Activated gamma-delta T cell treated with Interleukin-2 at 50 U/mL for 16 hours (primary cell): ENCODE measurements at places on chromosomes 11 and 22.

DNA sequence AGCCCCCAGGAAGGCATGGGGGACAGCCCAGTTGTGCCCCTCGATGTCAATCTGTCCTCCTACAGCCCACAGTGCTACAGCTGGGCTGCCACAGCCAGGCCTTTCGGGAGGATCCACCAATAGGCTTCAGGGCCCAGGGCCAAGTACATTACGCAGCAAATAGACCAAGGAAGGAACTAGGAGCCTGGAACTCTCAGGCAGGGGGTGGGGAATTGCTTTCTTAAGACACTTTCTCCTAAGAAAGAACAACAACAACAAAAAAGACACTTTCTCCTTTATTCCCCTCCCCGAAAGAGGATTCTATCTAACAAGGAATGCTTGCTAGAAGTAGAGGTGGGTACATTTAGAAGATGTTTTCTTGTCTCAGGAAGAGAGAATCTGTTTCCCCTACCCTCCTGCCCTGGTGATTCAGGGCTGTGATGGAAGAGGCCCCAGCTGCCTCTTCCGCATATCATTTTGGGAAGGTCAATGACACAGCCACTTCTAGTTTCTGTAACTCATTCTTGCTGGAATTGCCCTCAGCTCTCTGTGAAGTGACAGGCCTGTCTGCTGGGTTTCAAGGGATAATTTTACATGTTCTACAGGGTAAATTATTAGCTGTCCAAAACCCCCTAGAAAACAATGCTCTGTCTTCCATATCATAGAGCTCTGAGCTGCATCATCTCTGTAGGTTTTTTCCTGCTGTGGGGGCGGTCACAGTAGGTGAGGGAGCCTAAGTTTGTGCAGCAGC is 6.0 kb upstream of the MALAT1 start:
- DNase-seq = no peak

DNA sequence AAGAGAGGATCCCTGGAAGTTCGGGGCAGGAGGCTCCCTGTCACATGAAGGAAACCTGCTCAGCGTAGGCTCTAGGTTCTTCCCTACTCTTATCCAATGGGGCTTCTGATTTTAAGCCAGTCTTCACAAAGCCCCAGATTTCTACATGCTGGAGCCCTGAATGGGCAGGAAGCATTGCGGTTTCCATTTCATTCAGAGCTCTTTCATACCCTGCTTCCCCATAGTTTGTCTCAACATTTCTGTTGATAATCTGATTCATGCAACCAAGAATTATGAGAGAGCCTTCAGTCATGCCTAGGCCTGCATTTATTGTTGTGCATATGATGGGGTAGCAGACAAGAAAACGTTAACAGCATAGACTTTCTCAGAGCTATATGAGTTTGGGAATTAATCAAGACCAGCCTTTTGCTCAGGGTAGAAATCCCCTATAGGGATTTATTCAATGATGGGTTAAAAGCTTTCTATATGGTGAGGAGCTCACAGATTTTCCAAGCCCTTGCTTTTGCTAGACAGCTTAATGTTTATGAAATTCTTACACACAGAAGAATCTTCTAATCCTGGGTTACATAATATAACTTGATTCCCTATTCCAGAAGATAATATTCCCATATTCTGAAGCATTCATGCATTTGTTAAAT is 15.9 kb downstream of the OR51B4 start:
- DNase-seq = no peak

DNA sequence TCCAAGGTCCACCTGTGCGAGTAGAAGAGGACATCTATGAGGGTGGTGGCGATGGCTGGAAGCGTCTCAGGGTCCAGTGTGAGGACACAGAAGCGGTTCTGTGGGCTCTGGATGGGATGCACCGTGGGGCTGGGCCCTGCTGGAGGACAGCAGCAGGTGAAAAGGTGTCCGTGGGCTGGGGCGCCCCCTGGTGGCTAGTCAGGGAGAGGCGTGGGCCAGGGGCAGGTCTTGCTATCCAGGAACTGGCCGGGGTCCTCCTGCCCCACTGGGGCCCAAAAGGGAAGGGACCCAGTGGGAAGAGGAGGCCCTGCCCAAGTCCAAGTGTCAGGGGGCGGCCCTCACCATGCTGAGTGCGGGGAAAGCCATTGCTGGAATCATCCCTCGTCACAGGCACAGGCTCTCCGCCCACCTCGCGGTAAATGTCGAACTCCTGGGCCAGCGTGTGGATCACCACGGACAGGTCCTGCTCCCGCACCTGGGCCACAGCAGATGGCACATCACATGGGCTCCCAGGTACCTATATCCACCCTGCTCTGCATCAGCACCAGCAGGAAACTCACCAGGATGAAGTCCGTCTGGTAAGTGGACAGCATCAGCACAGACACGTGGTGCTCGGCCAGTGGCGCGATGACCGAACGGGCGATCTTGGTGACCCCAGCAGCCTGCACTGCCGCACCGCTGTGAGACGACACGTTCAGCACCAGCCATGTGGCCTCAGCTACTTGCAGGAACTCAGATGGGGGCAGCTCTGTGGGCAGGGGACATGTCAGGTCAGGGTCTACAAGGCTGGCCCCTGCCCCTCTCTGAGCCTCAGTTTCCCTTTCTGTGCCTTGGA is 2.3 kb downstream of the CASTOR1 start:
- DNase-seq = peak; percentile 88

GRCh38 chr22:40138866-40139265 is 38.9 kb upstream of the TNRC6B start:
- no peak for DNase-seq

DNA sequence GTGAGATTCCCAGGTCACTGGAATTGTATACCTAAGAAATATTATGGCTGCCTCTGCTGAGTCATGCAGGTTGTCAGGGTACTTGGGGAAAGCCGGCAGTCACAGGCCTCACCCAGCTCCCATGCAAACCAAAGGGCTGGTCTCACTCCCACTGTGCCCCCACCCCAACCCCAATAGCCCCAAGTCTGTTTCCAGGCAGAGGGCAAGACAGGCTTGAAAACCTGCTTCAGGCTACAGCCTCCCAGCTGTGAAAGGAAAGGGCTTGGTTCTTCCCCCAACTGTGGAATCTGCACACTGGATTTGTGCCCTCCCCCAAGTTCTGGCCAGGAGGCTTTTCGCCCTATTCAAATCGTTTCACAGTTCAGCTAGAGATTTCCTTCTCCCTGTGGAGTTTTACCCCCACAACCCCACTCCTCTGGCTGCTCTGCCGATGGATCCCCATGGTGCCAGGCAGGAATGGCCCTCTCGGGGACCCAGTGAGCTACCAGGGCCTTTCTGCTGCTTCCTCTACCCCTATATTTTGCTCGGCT is 37.0 kb upstream of the ABTB2 start:
- no peak for DNase-seq
